ENCODE measurements at places on chromosomes 3 and 15. TPM values are rescaled to one million over a fixed set of nuclear protein-coding genes. Genes with fewer than 3 reads are reported as not detected.

The GOLGA8T gene
- total RNA-seq = 1.5 TPM

The MAGI1 gene
- 77.9 TPM for total RNA-seq

The PRICKLE2 gene
- total RNA-seq = 8.9 TPM

The SCAANT1 gene
- not detected for total RNA-seq

The TGM4 gene
- not detected for total RNA-seq

The GATA2 gene
- 0.40 TPM for total RNA-seq

GRCh38 chr3:31996195-31996594 lies 14.6 kb downstream of the ZNF860 start:
- no peaks in the 10 kb centered on the region for H3K4me1 ChIP-seq
- H3K36me3 ChIP-seq = no peaks in the 10 kb centered on the region
- H3K27me3 ChIP-seq = no peaks in the 10 kb centered on the region

GRCh38 chr3:152328841-152329240 lies 60.1 kb downstream of the MBNL1 start:
- DNase-seq = no peak
- H3K36me3 ChIP-seq = no peaks in the 10 kb centered on the region
- H3K27me3 ChIP-seq = no peaks in the 10 kb centered on the region
- no peaks in the 10 kb centered on the region for H3K4me1 ChIP-seq
- no peak overlapping the region for H3K4me3 ChIP-seq

DNA sequence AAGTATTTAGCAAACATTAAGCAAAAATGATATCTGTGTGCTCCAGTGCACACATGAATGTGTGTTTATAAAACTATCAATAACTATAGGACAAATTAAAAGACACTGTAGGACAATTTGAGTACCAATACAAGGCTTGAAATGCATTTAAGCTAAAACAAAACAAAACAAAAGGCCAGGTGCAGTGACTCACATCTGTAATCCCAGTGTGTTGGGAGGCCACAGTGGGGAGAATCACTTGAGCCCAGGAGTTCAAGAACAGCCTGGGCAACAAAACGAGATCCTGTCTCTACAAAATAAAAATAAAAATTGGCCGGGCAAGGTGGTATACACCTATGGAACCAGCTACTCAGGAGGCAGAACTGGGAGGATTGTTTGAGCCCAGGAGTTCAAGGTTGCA lies 50.7 kb downstream of the CSNK1G1 start:
- no peak overlapping the region for H3K27ac ChIP-seq
- no peak for DNase-seq
- H3K4me3 ChIP-seq = no peak overlapping the region
- H3K27me3 ChIP-seq = no peaks in the 10 kb centered on the region

DNA sequence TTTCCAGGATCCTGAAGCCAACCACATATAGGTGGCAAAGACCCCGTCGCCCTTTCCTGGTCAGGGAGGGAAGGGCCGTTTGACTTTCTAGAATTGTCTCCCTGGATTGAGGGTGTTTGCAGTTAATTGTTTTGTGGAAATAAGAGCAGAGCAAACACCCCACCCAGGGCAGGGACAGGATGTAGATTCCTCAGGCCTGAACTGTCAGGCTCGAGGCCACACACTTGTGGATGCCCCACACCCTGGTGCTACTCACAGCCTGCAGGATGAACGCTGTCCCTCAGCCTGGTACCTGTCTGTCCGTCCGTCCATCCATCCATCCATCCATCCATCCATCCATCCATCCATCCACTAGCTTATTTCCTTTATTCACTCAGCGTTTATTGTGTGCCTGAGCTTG lies 29.9 kb upstream of the FLNB start:
- no peaks in the 10 kb centered on the region for H3K27me3 ChIP-seq
- no peak overlapping the region for H3K4me3 ChIP-seq
- no peak for DNase-seq
- H3K27ac ChIP-seq = no peak overlapping the region
- no peaks in the 10 kb centered on the region for H3K36me3 ChIP-seq
- no peaks in the 10 kb centered on the region for H3K4me1 ChIP-seq

DNA sequence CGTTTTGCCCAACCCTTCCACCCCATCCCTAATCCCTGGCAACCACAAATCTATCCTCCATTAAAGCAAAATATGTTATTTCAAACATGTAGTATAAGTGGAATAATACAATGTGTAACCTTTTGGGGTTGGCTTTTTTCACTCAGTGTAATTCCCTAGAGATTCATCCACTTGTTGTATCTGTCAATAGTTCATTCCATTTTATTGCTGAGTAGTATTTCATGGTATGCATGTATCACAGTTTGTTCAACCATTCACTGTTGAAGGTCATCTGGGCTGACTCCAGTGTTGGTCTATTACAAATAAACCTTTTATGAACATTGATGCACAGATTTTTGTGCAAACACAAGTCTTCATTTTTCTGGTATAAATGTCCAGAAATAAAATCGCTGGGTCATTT lies 38.8 kb downstream of the BSN start:
- no peaks in the 10 kb centered on the region for H3K27me3 ChIP-seq
- DNase-seq = no peak
- H3K4me3 ChIP-seq = no peak overlapping the region
- no peaks in the 10 kb centered on the region for H3K4me1 ChIP-seq
- no peak overlapping the region for H3K27ac ChIP-seq

- no peak for DNase-seq
- H3K27ac ChIP-seq = no peak overlapping the region
- peaks cover 12% of the 10 kb centered on the region for H3K4me1 ChIP-seq
- no peak overlapping the region for H3K4me3 ChIP-seq
- no peaks in the 10 kb centered on the region for H3K27me3 ChIP-seq
Measured at GRCh38 chr3:30629746-30630145, 23.3 kb downstream of the TGFBR2 start.

All from H1 (cell line).